ENCODE measurements at places on chromosomes 12 and 14. TPM values are rescaled to one million over a fixed set of nuclear protein-coding genes. Genes with fewer than 3 reads are reported as not detected.

L2HGDH gene
- polyA plus RNA-seq: 6.4 TPM

DNA sequence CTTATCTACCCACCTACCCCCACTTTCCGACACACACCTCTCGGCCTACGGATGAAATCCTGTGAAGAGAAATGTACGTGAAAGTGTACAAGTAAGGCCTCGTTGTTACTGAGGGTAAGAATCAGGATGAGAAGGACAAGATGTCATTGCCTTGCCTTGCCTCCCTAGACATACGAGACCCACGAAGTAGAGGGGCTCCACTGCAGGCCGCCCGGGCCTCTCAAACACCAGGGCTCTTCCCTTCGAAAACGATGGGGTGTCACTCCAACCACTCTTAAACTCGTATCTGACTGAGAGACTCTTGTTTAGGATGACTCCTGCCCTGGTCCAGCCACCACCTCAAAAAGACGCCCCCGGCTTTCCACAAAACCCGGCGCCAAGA, 498 bp downstream of the RACGAP1 start:
- H3K4me1 ChIP-seq: peaks cover 8% of the 10 kb centered on the region
- no peaks in the 10 kb centered on the region for H3K36me3 ChIP-seq
- no peak for DNase-seq
- peak overlapping the region; percentile 75 for H3K27ac ChIP-seq
- H3K4me3 ChIP-seq: peak overlapping the region; percentile 69
- H3K27me3 ChIP-seq: no peaks in the 10 kb centered on the region

DNA sequence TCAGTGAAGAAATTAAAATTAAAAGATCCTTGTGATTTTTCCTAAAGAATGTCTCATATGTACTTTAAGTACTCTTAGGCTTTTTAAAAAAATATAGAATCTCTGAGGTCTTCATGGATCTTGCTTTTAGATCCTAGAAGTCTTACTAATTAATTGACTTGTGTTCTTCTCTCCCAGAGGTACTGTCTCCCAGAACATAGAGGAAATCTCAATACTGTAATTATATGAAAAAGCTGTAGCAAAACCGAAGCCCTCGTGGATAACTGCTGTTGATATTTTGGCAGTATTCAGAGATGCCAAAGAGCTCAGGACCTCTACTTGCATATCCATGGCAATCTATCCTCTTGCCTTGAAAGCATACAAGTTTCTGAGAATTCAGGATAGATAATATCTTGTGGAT, at the start of gene OR9K2:
TSS of gene OR9K2 (plus strand) at position 301 of the 400 bp plus-strand sequence. CDS start 3,429 bp downstream, outside the sequence.
- DNase-seq: no peak
- H3K36me3 ChIP-seq: no peaks in the 10 kb centered on the region
- no peaks in the 10 kb centered on the region for H3K4me1 ChIP-seq
- H3K27ac ChIP-seq: no peak within 1 kb of the TSS

GRCh38 chr12:72264548-72265175, 7.5 kb upstream of the TRHDE start:
- no peaks in the 10 kb centered on the region for H3K27me3 ChIP-seq
- DNase-seq: no peak
- H3K4me1 ChIP-seq: no peaks in the 10 kb centered on the region
- H3K27ac ChIP-seq: no peak overlapping the region
- H3K36me3 ChIP-seq: no peaks in the 10 kb centered on the region

GRCh38 chr12:52151153-52151836, 40.5 kb downstream of the KRT80 start:
- peak overlapping the region; percentile 100 for H3K27ac ChIP-seq
- DNase-seq: no peak
- H3K4me3 ChIP-seq: no peak overlapping the region
- no peaks in the 10 kb centered on the region for H3K27me3 ChIP-seq
- H3K36me3 ChIP-seq: no peaks in the 10 kb centered on the region
- peaks cover 84% of the 10 kb centered on the region for H3K4me1 ChIP-seq

- H3K27me3 ChIP-seq: no peaks in the 10 kb centered on the region
- peaks cover 72% of the 10 kb centered on the region for H3K4me1 ChIP-seq
- peak overlapping the region; percentile 99 for H3K27ac ChIP-seq
- H3K4me3 ChIP-seq: peak overlapping the region; percentile 81
- peaks cover 13% of the 10 kb centered on the region for H3K36me3 ChIP-seq
- no peak for DNase-seq
Measured at GRCh38 chr12:122894193-122895121, 1.5 kb downstream of the VPS37B start.

- H3K36me3 ChIP-seq: no peaks in the 10 kb centered on the region
- no peak overlapping the region for H3K4me3 ChIP-seq
- DNase-seq: no peak
- H3K27me3 ChIP-seq: no peaks in the 10 kb centered on the region
- no peaks in the 10 kb centered on the region for H3K4me1 ChIP-seq
Measured at GRCh38 chr12:24728366-24728765, 220.5 kb downstream of the BCAT1 start.

DNA sequence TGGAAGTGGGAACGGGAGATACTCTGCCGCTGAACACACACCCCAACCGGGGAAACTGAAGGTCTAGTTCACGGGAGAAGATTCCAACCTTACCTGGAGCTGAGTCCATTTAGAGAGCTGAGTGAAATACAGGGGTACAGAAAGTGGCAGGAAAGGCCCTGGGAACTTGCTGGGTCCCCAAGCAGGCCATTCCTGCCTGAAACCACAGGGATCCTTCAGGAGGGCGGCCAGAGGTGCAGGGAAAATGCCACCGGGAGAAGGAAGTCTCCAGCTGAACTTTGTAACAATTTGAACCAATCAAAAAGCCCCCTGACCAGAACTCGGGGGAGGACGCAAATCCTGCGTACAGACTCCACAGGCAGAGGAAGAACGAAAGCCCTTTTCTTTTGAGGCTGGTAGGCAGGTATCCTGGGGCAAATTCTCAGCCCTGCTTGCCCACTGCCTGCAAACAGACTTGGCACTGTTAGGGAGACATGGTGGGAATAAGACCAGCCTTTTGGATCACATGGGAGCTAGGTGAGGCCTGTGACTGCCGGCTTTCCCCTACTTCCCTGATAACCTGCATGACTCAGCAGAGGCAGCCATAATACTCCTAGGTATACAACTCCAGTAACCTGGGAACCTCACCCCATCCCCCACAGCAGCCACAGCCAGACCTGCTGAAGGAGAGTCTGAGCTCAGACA, 170.9 kb downstream of the SEC23A start:
- no peak overlapping the region for H3K4me3 ChIP-seq
- no peaks in the 10 kb centered on the region for H3K27me3 ChIP-seq
- H3K4me1 ChIP-seq: no peaks in the 10 kb centered on the region
